ENCODE measurements at places on chromosomes 7 and 10.

- no peak for DNase-seq
Measured at GRCh38 chr10:124545351-124546054, 83.9 kb downstream of the LHPP start.

DNA sequence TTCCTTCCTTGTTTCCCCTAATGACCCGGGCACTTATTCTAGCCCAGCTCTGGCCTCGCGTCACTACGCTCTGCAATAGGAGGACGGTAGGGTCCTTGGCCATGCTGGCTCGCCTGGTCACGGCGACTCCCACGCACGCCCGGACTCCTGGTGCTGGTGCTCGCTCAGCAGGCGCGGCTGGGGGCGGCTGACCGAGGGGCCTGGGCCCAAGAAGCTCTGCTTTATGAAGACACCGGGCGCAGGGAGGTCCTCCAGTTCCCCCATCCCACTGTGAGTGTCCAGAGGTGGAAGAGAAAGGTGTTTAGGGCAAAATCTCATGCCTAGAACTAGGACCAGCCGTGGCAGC lies 54.2 kb upstream of the ZNF32 start:
- no peak for DNase-seq

DNA sequence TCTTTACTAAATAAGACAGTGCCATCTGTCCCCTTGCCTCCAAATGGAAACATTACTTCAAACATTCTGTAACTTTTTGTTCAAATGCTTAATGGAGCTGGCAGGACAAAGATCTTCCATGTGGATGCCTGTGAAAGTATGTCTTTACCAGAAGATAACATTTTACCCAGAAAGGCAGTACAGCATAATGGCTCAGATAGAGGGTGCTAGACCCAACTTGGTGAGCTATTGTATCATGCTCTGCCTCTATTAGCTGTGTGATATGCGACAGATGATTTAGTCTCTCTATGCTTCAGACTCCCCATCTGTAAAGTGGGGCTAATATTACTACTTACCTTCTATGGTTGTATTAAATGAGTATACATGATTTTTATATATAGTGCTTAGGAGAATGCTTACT lies 8.8 kb upstream of the SMKR1 start:
- DNase-seq, result no peak

GRCh38 chr10:124748166-124748565 lies 4.0 kb upstream of the FAM53B start:
- DNase-seq, result no peak

- DNase-seq, result no peak
Measured at GRCh38 chr10:117619223-117619622, 76.7 kb downstream of the EMX2 start.

- DNase-seq, result no peak
Measured at GRCh38 chr7:87202705-87203104, 16.8 kb downstream of the TMEM243 start.

- no peak for DNase-seq
Measured at GRCh38 chr7:68969571-68969970, 628.7 kb upstream of the AUTS2 start.

GRCh38 chr7:151256410-151257045 lies 8.0 kb upstream of the SMARCD3 start:
- DNase-seq, result no peak

GRCh38 chr7:24963218-24963617 lies 16.8 kb downstream of the OSBPL3 start:
- DNase-seq, result no peak

GRCh38 chr10:6503171-6503570 lies 76.9 kb downstream of the PRKCQ start:
- DNase-seq, result no peak

DNA sequence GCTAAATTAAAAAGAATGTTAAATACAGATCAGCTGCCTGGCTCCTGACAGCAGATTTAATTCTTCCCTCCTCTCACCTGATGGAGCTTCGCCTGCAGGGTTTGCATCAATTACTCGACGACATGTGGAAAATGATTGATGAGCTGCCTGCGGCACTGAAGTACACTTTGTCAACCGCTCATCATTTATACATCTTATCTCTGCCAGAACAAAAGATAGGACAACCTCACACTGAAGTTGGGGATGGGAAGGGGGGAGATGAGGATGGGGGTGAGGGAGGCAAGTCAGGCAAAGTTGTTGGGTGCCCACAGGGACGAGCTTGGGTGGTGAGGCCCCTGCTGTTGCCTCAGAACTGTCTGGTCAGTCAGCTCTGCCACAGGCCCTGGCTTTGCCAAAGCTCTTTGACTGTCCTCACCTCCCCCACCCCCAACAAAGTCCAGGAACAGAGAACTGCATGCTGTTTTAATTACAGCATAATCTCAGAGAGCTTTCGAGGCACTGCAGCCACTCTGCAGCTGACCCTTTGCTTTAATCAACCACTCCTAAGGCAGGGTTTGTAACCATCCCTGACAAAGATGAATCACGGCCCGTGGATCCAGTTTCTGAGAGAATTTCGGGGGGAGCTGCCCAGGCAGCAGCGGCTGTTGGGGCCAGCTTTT lies 702.3 kb downstream of the LRMDA start:
- DNase-seq, result no peak

DNA sequence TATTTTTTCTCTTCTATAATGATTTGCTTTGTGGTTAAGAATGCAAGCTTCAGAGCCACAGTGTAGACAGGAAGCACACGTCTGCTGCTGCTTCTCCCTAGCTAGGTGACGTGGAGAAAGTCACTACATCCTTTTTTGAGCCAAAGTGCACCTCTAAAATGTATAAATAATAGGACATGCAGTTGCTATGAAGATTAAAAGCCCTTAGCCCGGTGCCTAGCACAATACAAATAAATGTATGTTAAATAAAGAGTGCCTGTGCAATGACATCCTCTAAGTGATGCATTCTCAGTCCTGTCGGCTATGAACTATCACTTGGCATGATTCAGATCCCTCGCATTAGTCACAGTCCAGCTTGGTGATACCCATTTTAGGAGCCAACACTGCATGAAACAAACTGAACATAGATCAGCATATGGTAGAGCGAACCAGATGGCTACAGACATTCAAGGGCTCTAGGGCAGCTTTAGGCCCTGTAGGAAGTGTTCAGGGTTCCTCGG lies 4.8 kb upstream of the TRDMT1 start:
- DNase-seq, result no peak

DNA sequence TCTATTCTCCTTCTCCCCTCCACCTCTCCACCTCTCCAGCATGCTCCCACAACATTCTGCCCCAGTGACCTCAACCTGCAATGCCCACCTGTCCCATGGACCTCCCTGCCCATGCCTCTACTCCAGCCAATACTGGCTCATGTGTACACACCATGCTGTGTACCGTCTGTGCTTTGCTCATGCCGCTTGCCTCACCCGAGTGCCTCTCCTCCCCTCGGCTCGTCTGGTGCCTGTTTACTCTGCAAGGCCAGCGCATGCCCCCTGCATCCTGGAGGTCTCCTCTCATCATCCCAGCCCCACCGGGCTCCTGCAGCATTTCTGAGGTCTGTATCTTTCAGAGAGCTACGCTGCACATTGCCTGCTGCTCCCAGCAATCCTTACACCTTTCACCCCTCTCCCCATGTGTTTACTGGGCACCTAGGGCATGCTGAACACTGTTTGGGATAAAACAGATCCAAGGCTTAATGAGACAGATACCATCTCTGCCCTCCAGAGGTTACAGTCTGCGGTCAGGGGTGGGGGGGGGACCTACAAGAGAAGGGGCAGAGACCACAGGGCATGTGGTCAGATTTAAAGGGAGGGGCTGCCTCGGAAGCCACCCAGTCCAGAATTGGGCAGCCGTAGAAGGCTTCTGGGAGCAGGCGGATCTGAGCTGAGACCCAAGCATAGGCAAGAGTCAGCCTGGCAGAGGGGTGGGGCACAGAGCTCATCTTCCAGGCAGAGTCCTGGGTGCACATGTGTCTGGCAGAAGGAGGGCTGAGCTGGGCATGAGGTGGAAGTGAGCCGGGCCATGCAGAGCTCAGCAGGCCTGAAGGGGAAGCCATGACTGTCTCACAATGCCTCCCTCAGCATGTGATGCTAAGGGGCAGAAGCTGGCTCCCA lies 29.6 kb upstream of the PSAP start:
- DNase-seq, result no peak

GRCh38 chr7:24920451-24921361 lies 59.3 kb downstream of the OSBPL3 start:
- DNase-seq, result no peak

DNA sequence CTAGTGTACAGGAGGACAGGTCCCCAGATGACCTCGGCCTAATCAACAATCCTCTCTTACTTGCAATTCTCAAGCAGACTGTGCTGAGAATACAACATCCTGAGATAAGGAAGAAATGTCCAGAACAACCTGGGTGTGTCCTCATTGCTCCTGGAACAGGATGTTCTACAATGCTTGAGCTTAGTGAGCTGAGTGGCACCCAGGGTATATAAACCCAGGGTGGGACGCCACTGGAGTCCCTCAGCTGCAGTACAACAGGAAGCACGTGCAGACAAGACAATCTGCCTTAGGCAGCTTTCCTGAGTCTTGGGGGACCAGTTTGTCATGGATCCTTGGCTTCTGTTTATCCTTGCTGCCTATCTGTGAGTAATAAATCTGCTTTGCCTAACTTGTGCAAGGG lies 27.7 kb upstream of the SLC25A13 start:
- DNase-seq, result no peak

DNA sequence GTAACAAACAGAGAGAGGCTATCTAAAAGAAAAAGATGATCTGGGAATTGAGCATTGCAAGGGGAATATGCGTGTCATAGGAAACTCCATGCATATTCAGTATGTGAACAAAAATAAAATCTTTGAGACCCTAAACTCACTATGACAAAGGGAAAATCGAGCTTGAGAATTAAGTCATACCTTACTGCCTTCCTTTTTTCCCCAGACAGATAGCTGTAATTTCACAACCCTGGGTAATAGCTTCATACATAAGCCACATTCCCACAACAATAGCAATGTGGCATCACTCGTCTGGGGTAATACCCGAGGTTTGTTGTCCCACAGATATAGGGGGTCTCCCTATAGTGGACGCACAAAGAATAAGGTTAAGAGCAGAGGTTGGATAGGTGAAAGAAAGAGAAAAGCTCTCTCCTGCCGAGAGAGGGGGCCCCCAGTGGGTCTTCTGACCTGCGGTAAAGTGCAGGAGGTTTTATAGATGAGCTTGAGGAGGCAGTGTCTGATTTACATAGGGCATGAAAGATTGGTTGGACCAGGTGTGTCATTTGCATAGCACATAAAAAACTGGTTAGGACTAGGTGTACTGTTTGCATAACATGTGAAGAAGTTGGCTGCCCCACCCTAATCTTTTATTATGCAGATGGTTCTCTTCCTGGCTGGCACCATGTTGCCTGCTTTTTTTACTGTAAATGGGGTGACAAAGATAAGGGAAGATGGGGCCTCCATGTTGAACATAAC lies 11.6 kb downstream of the CYP3A43 start:
- no peak for DNase-seq

DNA sequence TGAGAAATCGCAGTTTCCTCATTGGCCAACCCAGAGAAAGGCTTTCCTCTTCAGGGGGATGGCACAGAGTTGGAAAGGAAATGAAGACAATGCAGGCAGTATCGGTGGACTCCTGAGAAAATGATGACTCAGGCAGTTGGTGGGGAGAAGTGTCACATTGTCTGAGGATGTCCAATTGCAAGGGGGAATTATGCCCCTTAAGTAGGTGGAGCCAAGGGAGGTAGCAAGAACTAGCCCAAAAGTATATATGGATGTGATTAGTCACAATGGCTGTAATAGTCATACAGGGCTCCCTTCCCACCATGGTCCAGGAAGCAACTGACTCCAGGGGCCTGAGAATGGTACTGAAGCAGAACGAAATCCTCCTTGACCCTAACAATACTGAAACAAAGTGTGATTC lies 58.3 kb upstream of the EGFR start:
- DNase-seq, result no peak

- DNase-seq, result no peak
Measured at GRCh38 chr7:104267701-104268368, 60.0 kb upstream of the ORC5 start.

DNA sequence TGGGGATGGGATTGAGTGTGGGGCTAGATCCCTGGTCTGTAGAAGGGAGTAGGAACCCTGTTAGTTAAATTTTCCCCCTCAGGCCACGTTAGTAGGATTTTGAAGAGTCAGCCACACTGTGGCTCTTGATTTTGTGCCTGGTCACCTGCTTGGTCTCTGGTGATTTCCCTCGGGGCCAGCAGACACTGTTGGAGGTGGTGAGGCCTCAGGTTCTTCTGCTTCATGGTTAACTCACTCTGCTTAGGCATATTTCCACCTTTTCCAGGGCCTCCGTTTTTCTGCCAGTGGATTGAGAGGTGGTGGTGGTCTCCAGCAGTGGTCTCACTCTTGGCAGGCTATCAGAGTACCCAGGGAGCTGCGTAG lies 4.1 kb downstream of the TSPAN14 start:
- DNase-seq, result no peak

- DNase-seq, result no peak
Measured at GRCh38 chr10:50846753-50847152, 38.7 kb downstream of the A1CF start.

DNA sequence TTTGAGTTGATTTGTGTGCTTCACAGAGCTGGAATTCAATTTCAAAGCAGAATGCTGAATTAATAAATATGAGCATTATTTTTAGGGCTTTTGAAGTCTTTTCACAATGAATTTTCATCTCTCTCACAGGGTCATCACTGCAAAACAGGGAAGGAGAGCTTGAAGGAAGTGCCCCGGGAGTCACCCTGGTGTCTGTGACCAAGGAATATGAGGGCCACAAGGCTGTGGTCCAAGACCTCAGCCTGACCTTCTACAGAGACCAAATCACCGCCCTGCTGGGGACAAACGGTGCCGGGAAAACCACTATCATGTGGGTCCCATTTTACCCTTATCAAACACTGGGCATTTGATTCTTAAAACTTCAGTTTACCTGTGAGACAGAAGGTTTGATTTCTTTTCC lies 217.7 kb downstream of the ABCA13 start:
- DNase-seq, result no peak

DNA sequence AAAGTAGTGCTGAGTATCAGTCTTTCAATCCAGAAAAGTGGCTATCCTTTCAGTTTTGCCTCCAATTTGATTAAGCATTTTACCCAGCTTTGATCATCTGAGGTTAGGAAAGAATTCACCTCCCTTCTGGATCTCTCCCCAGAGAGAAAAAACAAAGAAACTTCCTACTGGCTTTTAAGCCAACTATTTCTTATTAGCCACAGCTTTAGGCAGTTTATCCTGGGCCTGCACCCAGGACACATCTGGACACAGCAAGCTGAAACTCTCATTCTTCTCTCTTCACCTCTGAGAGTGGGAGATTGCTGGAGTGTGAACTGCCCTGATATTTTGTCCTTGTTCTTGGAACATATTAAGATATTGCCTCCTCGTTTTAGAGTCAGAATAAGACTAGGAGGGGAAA lies 43.5 kb upstream of the LSM8 start:
- no peak for DNase-seq

All from GM19239 (cell line).